Activated CD4-positive, alpha-beta memory T cell treated with anti-CD3 and anti-CD28 coated beads for 36 hours (primary cell): ENCODE measurements at places on chromosomes 4 and X.

GRCh38 chr4:170058826-170059225 lies 30.9 kb downstream of the AADAT start:
- DNase-seq: no peak

DNA sequence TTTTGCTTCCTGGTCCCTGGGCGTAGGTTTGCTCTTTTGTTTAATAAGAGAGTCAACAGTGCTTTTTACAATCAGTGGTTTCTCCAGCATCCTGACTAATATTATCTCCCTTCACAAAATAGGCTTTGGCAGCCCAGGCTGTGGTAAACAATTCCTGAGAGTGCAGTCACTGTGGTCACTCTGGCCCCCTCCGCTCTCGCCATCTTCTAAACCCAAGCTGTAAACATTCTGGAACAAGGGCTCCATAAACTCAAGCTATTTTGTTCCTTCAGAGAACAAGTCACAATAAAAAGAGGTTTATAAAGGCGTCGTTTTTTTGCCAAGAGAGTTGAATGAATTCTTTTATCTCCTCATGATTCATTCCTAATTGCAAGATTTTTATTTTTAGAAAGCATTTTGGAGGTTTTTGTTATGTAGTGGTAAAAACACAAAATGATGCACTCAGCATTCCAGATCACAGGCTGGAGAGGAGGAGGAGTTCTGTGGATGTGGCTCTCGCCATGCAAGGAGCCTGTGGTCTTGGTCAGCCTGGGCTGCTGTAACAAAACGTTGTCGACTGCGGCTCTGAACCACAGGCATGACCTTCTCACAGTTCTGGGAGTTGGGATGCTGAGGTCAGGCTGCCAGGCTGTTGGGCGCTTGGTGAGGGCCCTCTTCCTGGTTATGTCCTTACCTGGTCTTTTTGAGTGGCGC lies 486.4 kb upstream of the FAT1 start:
- no peak for DNase-seq

DNA sequence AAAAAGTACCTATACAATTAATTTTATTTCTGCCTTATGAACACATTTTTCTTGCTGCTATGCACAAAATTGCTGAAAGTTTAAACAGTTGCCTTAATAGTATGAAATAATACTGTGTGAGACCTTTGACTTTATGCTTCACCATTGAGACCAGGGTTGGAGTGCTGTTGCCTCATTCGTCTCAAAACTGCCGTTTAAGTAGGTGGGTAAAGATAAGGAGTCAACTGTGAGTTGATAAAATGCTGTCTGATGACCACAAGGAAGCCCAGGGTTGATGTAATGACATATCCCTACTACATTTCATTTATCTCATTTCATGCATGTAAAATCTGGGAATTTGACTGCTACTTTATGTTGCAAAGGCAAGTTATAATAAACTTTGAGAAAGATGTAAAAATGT lies 23.4 kb downstream of the STK26 start:
- DNase-seq: no peak

DNA sequence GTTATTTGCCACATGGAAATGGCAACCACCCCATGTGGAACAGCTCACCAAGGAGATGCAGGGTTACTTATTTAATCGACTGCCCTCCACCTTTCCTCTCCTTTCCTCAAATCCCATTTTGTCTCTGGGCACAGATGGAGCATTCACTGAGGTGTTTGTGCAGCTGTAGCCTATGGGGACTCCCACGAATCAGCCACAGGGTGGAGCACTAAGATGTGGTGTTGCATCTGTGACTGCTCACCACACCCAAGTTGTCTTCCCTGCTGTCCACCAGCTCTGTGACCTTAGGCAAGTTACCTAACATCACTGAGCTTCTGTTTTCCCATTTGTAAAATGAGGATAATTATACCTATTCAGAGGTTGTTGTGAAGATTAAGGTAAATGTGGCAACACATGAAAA lies 252.4 kb upstream of the CPEB2 start:
- DNase-seq: peak; percentile 42

GRCh38 chr4:68693325-68694075 lies 23.0 kb upstream of the UGT2B15 start:
- no peak for DNase-seq

DNA sequence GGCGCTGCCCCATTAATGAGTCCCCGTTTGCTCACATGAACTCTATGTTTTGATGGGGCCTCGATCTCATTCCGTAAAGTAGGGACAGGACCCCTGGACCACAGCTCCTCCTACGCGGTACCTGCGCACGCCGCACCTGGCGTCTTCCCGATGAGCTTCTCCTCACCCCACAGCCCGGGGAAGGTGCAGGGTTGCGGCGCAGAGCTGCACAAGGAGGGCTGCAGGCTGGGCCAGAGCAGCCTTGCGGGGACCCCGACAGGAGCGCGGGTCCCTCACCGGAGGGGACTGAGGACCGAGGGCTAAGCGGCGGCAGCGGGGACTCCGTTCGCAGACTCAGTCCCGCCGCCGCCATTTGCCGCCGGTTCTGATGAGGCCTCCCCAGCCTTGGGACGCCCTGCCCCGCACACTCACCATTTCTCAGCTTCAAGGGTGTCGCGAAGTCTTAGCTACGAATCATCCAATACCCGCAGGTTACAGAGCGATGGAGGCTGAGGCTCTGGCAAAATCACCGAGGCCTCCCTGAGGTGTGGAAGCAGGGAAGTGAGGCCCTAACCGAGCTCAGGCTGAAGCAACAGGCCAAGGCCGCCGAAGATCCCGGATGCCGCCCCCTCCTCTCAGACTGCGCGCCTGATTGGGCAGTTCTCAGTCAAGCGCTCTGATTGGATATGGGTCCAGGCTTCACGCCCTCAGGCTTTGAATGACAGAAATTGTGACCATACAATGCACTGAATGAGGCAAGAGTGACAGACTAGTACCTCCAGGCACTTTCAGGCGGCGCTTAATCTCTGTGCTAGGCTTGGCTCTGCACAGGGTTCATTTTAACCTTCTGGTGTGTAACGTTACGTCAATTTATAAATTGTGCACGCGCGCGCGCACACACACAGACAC lies 25.1 kb downstream of the ZNF721 start:
- DNase-seq: peak; percentile 96

- DNase-seq: no peak
Measured at GRCh38 chr4:160864253-160864652, 1299.5 kb downstream of the FSTL5 start.

GRCh38 chr4:186298031-186298647 lies 32.1 kb downstream of the F11 start:
- no peak for DNase-seq

GRCh38 chr4:24690436-24690835 lies 104.9 kb upstream of the SOD3 start:
- no peak for DNase-seq

DNA sequence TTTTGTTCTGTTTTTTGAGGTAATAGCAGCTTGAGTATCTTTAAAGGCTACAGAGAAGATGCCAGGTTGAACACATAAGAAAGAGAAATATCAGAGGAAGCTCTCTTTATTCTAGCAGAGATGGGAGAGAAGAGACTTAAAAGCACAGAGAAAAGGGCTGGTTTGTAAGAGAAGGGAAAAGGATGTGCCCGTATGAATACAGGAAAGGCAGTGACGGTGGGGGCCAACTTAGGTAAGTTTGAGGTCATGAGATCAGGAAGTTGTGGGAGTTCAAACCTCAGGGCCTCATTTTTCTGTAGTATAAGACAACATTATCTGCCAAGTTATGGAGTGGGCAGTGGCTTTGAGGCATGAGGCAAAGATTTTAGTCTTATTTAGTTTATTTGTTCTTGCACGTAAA lies 121.3 kb upstream of the S100G start:
- DNase-seq: peak; percentile 63

- no peak for DNase-seq
Measured at GRCh38 chr4:85126991-85127591, 160.6 kb upstream of the WDFY3 start.

DNA sequence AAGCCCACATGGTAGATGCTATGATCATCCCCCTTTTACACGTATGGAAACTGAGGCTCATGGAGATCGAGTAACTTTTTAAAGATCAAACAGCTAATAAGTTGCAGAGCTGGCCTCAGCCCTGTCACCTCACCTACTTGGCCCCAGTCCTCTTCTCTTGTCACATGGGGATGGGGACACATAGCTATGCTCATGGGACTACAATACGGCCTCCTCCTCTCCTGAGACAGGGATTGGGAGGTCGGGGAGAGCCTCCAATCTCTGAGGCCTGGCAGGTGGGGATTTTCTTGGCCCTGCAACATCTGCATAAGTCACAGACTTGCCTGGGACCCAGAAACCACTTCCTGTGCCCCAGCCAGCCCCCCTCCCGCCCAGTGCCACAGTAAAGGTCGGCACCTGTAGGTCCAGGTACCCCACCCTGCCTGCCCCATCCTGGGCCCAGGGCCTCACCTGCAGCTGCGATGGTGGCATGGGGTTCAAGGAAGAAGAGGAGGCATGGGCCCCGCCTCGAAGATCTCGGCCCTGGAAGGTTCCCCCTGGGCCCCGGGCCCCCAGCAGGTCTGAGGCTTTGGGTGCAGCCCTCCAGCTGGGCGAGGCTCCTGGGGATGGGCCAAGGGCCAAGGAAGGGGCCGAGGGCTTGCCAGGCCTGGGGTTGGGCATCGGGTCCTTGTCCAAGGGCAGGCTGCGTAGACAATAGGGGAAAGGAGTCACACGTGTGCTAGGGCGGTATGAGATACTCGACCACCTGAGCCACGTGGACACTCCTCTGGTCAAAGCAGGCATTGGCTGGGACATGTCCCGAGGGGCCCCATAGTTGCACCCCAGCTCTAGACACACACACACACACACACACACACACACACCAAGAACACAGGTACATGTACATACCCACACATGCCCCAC lies 6.4 kb downstream of the FOXP3 start:
- peak; percentile 46 for DNase-seq

DNA sequence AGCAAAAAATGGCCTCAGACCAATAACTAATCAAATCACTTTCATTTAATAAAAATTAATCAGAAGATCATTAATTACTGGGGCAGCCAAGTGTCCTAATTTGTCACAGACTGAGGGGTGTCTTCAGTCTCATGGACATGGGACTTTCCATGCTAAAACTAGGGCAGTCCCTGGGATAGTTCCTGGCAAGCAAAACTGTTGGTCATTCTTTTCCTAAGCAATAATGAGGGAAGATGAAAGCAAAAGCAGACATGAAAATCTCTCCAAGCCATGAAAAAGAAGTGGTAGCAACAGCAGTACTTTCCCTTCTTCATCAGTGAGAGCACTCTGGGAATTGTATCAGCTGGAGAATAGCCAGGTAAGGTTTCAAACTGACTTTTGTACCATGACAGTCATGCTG lies 3.7 kb upstream of the ANTXR2 start:
- DNase-seq: no peak

GRCh38 chr4:153785910-153786721 lies 2.8 kb downstream of the SFRP2 start:
- DNase-seq: no peak

GRCh38 chr4:105140684-105141490 lies 5.8 kb upstream of the TET2 start:
- DNase-seq: peak; percentile 50

- no peak for DNase-seq
Measured at GRCh38 chr4:125044886-125045285, 269.9 kb upstream of the FAT4 start.

DNA sequence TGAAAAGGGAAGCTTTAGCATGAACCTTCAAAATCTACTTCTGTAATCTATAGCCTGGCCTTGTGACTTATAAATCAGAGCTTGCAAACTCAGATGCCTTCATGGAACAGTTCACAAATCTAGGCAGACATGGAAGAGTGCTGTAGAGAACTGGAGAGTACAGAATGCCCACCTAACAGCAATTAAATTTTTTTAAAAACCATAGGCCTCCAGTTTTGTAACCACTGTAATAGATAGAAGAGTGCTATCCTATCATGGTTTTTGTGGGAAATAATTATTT lies 10.4 kb downstream of the MTMR1 start:
- DNase-seq: no peak

DNA sequence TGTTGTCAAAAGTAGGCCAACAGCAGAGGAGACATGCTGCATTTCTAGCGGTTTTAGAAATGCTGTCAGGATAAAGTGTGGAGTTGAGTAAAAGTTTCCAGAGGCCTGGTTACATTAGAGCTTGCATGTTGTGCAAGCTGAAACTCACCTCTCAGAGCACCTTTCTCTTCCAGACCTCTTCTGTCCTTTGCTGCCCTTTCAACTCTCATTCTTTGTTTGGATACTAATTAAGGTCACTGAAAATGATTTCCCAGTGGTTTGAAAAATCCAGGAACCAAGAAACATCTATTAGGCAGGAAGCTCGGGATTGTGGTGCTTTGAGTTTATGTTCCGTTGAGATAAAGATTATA lies 426.6 kb downstream of the MAPK10 start:
- DNase-seq: no peak

GRCh38 chrX:77969538-77969937 lies at the start of gene PGAM4:
TSS of gene PGAM4 (minus strand) at chrX:77969638. CDS start at chrX:77969638, 0 bp downstream.
- no peak for DNase-seq

DNA sequence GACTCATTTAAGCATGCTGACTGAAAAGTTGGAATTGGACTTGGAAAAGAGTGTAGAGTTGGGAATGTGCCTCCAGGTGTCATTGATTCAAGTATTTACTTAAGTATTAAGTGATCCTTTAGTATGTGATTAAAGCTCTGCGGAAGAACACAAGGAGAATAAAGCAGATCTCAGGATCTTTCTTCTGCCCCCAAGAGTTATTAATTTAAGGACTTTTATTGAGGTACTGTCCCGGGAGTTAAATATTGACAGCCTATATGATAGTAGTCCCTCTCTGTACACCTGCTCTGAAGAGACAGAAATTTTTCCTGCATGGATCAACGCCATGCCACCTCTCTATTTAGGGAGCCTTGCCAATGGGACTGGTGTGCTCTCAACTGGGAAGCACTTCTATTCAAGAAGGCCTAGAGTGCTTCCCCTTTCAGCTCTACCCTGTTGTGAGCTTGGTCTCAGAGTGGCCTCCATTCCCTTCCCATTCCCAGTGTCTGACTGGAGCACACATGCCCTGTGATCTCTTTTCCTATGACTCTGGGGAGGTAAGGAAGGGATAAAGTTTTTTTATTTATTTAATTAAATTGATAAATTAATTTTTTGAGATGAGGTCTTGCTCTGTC lies 75.9 kb downstream of the SHISA3 start:
- DNase-seq: no peak

DNA sequence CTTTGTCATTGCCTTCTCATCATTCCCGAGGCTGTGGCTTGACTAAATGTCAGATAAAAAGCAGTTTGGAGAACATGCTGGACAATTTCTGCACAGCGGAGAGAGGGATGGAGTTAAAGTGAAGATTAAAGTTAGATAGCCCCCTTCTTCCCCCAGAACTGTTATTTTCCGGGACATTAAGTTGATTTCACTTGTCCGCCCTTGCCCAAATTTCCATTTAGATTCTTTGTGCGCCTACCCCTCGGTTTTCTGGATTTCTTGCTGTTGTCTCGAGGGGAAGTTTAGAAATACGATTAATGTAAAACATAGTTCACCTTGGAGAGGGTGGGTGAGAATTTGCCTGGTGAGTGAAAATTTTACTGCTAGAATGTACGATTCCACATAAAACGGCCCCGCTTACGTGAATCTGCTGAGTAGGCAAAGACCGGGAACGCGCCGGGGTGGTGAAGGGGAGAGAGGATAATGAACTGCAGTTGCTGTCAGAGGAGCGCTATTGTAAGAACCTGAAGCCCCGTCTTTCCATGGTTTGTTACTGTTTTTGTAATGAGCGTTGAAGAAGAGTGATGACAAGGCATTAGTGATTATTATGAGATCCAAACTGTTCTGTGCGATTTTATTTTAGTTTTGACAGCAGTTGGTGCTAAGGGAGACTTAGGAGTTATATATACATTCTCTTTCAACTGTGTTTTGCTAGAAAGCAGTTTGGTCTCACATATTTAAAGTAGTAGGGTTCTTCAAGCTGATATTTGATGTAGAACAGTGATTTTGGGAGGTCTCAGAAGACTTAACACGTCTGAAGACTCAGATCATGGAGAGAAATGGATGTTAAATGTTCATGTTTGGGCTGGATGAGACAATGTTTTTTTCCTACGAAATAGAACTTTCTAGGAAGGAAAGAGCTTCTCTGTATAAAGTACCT lies 73.0 kb downstream of the AFF1 start:
- peak; percentile 63 for DNase-seq
